Psoas muscle (tissue), 8 donors: ENCODE measurements at places on chromosomes 16 and 17.
A peak's percentile ranks its signal among the peaks of the same experiment; 100 is the strongest.

DNA sequence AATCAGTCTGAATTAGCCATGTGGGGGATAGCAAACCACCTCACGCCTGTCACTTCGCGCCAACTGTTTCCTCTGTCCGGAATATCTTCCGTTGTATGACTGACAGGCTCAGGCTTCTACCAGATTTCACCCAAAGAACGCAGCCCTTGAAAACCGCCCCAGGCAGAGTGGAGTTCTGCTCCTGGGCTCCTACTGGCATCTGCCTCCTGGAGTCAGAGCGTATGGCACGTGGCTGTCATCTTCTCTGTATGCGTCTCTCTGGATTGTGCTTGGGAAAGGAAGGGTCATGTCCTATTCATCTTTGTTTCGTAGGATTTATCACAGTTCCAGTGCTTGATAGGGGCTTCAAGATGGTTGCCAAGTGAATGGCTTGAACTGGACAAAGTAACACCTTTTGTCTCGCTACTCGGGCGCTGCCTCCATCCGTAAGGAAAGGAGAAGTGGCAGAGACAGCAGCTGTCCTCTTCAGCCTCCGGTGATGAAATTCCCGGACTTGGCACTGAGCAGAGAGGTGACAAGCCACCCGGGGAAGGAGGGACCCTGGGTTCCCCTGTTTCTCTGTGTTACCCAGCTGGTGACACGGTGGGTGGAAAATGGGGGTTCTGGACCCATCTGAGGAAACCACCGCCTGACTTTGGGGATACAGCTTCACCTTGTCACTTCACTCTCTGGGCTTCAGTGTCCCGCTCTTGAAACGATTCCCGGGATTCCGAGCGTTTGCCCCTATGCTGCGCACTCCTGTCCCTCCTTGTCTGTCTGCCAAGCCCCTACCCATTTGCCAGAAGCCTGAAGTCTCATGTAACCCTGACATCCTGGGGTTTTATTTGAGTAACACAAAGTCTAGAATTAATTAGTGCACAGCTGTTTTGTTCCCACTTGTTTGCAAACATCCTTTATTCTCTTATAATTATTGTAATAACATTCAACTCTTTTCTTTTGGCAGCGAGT, 13.9 kb downstream of the KIAA0513 start:
- peak; percentile 63 for DNase-seq

GRCh38 chr17:50926523-50926922, 60.4 kb upstream of the TOB1 start:
- DNase-seq: no peak

- no peak for DNase-seq
Observed at GRCh38 chr17:81726004-81726403, 13.9 kb downstream of the SLC25A10 start.

- no peak for DNase-seq
Observed at GRCh38 chr17:66422186-66422585, 119.8 kb downstream of the PRKCA start.

DNA sequence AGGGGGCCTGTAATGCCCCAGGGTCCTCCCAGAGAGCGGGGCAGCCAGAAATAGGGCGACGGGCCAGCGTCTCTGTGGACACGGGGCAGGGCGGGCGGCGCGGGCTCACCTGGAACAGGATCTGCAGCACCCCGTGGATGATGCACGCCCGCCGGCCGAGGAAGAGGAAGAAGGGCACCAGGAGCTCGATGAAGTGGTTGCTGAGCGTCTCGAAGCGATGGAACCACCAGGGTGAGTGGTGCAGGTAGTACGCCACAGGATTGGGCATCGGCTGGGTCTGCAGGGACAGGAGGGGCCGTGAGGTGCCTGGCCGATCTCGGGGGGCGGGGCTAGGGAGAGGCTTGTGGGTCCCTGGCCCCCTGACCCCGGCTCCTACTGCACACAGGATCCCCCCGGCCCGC, 78.9 kb upstream of the GNG13 start:
- peak; percentile 49 for DNase-seq

DNA sequence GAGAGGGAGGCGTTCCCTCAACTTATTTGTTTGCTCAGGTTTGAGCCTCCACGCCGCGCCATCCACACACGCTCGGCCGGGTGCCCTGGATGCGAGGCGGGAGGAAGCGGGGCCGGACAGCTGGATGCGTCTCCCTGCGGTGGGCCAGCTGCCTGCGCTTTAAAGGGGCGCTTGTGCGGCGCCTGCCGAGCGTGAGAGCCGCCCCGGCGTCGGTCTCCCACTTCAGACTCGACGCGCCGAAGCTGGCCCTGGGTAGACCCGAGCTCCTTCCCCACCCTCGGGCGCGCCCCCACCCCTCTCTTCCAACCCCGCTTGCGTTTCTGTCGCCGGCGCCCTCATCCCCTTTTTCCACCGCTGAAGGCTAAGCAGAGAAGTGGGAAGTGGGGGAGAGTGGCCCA, 527 bp upstream of the CHAD start:
- peak; percentile 61 for DNase-seq

DNA sequence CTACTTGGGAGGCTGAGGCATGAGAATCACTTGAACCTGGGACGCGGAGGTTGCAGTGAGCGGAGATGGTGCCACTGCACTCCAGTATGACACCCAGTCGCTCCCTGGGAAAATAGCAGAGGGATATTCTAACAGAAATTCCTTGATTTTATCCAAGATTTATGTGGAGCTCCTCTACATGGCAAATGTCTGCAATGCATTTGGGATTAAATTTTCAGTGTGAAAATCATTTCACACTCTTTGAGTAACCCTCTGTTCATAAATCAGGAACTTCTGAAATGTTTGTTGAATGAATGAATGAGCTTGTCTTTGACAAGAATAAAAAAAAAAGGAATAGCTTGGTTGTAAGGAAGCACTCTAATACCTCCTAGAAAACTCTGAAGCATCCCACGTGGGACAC, 305.8 kb downstream of the SHISA9 start:
- no peak for DNase-seq

- DNase-seq: no peak
Observed at GRCh38 chr16:11251525-11252481, 4.2 kb downstream of the SOCS1 start.

- DNase-seq: no peak
Observed at GRCh38 chr17:61495161-61495857, 43.1 kb downstream of the TBX4 start.

DNA sequence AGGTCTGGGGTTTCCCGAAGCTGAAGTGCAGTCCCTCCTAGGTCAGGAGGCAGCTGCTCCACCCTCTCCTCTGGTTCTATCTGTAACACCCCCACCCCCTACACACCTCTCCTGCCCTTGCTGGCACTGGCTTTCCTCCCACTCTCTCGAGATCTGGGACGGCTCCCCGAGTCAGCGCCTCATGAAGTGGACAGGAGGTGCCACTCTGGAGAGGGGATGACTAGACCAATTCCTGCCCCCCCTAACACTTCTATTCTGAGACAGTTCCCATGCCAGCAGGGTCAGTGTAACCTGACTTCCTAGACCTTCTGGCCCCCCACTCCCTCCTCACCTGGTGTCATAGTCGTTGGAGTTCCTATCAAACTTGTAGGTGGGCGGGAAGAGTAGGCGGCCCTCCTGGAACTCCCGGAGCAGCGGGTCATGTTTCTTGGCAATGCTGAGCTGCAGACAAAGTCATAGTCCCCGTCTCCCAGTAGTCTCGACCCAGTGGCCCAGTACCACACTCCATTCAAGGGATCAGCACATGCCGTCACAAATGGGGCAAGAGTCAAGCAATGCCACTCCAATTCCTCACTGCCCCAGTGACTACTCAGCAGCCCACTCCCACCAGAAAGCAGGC, 9.7 kb downstream of the INPP5K start:
- DNase-seq: no peak

GRCh38 chr17:65456368-65457151, 104.9 kb downstream of the AXIN2 start:
- DNase-seq: no peak

DNA sequence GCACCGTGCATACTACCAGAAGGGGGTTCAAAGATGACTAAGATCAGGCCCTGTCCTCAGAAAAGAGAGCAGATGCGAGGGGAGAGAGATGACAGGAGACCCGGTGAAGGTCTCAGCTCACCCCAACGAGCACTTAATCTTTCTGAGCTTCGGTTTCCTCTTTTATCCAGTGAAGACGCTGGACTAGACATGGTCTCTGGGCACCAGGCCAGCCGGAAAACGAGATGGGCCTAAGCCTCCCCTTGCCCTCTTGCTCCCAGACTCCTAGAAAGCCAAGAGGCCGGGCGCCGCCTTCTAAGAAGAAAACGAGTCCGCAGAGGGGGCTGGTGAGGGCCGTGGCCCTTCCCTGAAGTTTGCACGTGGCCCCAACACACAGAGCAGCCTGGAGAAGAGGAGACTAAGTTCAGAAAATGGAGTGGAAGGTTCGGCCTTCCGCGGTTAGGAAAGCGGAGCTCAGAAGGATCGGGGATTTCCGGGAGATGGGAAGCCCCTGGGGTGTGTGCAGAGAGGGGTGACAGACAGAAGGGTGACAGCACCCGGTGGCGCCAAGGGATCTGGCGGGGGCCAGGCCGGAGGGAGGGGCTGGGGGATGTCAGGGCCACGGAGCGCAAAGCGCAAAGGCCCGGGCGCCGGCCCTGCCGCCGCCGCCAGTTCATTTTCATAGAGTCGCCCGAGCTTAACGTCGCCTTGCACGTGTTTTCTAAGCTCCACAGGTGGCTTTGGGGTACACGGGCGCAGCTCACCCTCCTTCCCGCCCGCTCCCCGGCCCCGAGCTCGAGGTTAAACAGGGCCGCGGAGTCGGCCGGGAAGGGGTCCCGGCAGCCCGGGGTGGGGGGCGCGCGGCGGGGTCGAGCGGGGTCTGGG, 42.1 kb upstream of the BHLHA9 start:
- DNase-seq: peak; percentile 54

- no peak for DNase-seq
Observed at GRCh38 chr17:64706224-64707049, 44.3 kb upstream of the SMURF2 start.

DNA sequence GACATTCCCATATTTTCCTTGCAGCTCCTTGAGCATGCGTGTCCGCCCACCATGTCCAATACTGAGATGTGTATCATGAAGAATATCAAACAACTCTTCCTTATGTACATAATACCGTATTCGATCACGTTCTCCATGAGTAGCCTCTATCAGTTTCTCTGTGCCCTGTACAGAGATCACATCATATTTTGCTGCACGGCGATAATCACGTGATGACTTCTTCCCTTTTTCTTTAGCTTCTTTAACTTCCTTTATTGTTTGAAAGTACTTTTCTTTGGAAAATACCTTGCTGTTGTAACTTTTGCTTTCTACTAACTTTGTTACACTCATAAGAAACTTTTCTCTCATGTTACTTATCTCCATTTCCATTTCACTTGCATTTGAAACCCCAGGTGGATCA, 6.6 kb downstream of the KRABD2 start:
- DNase-seq: no peak

DNA sequence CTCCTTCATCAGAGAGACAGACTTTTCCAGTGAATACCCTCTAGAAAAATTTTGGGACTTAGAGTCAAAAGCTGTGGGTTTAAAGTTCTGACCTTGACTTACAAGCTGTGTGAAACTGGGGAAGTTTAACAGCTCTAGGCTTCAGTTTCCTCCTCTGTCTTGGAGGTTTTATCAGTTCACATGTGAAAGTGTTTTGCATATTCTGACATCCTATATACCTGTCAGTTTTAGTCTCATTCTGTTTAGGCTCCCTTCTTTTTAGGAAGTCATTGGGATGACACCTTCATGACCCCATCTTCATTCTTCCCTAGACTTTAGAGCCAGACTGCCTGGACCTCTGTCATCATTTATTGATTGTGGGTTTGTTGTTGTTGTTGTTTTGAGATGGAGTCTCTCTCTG, 44.4 kb downstream of the YPEL2 start:
- DNase-seq: no peak

GRCh38 chr16:48596326-48596725, 13.7 kb downstream of the N4BP1 start:
- no peak for DNase-seq

DNA sequence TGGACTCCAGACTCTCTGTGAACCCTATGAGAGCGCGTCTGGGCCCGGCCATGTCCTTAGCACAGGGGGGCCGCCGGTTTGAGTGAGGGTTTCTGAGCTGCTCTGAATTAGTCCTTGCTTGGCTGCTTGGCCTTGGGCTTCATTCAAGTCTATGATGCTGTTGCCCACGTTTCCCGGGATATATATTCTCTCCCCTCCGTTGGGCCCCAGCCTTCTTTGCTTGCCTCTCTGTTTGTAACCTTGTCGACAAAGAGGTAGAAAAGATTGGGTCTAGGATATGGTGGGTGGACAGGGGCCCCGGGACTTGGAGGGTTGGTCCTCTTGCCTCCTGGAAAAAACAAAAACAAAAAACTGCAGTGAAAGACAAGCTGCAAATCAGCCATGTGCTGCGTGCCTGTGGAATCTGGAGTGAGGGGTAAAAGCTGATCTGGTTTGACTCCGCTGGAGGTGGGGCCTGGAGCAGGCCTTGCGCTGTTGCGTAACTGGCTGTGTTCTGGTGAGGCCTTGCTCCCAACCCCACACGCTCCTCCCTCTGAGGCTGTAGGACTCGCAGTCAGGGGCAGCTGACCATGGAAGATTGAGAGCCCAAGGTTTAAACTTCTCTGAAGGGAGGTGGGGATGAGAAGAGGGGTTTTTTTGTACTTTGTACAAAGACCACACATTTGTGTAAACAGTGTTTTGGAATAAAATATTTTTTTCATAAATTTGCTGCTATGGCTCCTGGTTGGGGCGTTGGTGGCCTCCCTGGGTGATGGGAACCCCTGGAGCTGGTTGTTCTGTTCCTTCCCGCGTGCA, 23.1 kb downstream of the STAT5A start:
- DNase-seq: peak; percentile 95

DNA sequence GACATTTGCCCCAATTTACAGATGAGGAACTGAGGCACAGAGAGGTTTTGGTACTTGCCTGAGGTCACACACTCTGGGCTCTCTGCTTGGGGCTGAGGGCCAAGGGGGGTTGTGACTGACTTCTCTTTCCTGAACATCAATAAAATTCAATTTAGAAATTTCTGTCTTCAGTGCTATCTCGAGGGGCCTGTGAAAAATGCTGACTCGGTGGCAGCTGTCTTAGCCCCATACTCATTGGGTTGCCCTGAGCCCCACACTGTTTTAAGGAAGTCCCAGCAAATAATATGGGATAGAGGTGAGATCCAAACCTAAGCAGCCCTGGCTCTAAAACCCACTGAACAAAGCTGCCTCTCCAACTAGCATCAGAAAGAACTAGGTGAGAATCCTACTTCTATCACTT, 7.0 kb upstream of the BRCA1 start:
- no peak for DNase-seq

GRCh38 chr17:75340631-75341030, 51.4 kb upstream of the SLC25A19 start:
- DNase-seq: no peak

- DNase-seq: no peak
Observed at GRCh38 chr17:49511810-49512209, 16.7 kb downstream of the NGFR start.

- DNase-seq: no peak
Observed at GRCh38 chr17:7336240-7337175, at the start of gene ACAP1. Gene ACAP1, plus strand, starts transcription at chr17:7336529. Its CDS starts 206 bp downstream, at chr17:7336735.

GRCh38 chr16:53974484-53975080, 270.6 kb downstream of the FTO start:
- no peak for DNase-seq
